ENCODE measurements at places on chromosomes 5 and 9. TPM values are rescaled to one million over a fixed set of nuclear protein-coding genes. Genes with fewer than 3 reads are reported as not detected.

- DNase-seq, result no peak
Measured at GRCh38 chr9:26523577-26523976, 369.0 kb downstream of the CAAP1 start.

The IFNK gene
- total RNA-seq, result not detected

DNA sequence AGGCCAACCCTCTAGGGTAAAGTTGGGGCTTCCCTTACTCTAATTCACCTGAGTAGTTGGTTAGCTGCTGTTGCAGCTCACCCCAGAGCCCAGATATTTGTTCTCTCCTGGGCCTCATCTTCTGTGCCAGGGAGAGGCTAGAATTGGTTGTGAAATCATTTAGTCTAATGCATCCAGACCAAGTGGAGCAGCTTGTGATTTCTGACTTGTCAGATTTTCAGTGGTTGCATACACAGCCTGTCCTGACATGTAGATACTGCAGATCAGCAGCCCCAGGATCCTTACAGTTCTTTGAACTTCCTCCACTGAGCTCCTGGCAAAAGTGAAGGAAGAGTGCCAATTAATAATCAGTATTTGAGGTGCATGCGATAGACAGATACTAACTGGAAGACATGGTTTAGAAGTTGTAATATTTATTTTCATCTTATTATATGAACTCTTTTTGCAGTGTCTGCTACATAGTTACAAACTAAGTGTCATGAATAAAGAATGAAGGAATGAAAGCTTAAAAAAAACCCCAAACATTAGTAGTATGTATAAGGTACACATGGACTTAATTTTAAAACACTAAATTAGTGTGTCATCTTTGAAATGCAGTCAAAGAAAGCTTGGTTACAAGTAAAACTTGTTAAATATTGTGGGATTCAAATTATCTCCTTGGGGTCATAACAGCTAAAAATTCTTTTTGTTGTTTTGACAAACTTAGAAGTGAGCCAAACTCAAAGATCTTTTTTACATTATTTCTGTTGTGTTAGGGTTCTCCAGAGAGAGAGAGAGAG, 128.5 kb downstream of the VPS13A start:
- no peak for DNase-seq

GRCh38 chr5:43227655-43228054, 35.6 kb downstream of the NIM1K start:
- DNase-seq, result no peak

The PCDHB12 gene
- total RNA-seq, result 2.5 TPM

The ARHGEF28 gene
- 12.7 TPM for total RNA-seq

DNA sequence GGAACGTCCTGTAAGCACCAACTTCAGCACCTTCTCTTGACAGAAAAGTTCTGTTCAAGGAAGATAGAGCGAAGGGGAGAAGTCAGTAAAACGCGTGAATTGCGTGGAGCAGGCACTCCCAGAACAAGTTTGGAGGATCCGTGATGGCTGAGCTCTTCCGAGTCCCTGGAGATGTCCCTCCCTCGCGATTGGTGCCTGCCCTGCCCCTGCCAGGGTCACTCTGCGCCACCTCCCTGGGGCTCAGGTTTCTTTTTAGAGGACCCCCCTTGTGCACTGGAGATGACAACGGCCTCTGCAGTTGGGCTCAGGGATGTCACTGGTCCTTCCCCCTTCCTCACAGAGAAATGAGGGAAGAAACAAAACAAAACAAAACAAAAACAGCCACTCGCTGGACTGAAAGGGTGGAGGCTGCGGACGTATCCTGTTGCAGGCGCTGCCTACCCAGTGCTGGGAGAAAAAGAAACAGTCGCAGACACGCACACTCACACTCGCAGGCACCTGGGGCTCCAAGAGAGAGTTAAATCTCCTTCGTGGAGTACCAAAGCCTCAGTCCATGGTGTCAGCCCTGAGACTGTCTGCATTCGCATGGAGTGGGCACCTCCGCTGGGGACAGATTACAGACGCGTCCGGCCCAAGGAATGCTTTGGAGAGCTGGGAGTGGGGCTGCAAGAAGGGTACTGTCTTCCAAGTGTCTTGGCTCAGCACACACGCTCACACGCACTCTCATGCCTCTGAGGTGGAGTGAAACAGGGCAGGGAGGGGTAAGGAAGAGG, 512.7 kb downstream of the SLCO4C1 start:
- no peak for DNase-seq

The PDE6A gene
- not detected for total RNA-seq

DNA sequence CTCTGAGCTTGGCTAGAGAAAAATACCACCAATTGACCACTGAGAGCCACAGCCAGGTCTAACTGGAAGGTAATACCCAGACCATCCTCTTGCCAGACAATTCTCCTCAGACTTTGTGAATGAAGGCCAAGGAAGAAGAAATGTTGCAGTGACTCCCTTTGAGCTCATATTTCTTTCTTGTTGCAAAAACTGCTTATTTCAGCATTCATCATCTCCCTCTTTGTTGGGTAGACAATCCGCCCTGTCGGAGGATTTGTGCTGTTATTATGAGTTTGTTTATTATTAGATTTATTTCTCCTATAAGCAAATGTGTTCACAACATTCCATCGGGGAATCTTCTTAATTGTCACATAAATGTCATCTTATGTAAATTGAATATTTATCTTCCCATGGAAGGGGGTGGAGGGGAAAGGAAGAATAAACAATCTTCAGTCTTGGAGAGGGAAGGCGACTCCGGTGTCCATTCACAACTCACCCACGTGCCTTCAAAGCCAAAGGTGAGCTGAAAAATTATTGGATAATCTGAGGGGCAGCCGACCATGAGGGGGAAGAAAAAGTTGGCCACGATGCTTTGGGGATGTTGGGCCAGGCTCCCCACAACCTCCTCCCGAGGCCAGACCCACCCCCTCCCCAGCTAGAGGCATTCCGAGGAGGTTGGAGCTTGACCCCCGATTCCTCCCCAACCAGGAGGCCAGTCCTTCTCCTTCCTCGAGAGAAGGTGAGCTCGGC, 1.8 kb upstream of the JADE2 start:
- DNase-seq, result no peak

- no peak for DNase-seq
Measured at GRCh38 chr5:7221041-7221440, 174.9 kb upstream of the ADCY2 start.

All from esophagus muscularis mucosa (tissue), 4 donors.